CD4-positive, CD25-positive, alpha-beta regulatory T cell (primary cell): ENCODE measurements at places on chromosomes 5 and 9.

DNA sequence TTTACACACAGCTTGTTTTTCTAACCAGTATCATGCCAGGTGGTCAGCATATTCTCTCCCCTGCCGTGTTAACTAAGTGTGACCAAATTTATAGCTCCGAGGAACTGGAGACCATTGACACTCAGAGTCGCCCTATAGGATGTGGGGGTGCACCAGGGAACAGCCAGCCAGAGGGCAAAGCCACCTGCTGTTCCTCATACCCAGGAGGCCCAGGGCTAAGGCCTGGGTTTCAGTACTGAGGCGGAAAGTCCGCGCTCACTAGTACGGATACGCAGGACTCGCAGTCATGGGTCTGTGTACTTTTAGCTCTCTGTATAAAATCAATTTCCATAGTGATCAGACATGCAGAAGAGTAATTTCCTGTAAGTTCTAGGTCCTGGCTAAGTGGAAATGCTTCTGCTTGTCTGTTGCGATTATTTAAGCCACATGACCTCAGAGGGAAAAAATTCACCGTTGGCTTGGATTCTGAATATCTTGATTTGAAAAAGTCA lies 247.0 kb downstream of the AOPEP start:
- no peak for DNase-seq

GRCh38 chr5:2415678-2416077 lies 335.8 kb downstream of the IRX2 start:
- DNase-seq: no peak

- peak; percentile 85 for DNase-seq
These were observed 42.5 kb downstream of the SEMA4D start for GRCh38 chr9:89455356-89455824.

DNA sequence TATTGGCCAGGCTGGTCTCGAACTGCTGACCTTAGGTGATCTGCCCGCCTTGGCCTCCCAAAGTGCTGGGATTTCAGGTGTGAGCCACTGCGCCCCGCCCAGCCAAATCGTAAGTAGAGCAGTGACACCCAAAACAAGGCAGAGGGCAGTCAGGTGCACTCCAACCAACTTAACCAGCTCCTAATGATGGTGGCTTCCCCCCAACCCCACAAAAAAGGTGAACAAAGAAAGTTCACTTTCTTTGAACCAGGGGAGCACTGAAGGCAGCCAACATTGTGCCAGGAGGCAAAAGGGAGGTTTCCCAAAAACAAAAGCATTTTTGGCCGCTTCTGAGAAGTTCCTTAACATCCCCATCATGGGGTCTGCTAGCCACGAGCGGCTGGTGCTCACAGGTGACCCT lies 9.6 kb downstream of the GMCL2 start:
- no peak for DNase-seq

GRCh38 chr9:134303601-134304000 lies 22.7 kb upstream of the RXRA start:
- no peak for DNase-seq

GRCh38 chr9:128902351-128903078 lies 18.3 kb upstream of the PHYHD1 start:
- peak; percentile 90 for DNase-seq

- no peak for DNase-seq
These were observed 75.3 kb upstream of the OLFM1 start for GRCh38 chr9:135012166-135012565.

- no peak for DNase-seq
These were observed 3.9 kb upstream of the MAN1B1 start for GRCh38 chr9:137082925-137083290.

DNA sequence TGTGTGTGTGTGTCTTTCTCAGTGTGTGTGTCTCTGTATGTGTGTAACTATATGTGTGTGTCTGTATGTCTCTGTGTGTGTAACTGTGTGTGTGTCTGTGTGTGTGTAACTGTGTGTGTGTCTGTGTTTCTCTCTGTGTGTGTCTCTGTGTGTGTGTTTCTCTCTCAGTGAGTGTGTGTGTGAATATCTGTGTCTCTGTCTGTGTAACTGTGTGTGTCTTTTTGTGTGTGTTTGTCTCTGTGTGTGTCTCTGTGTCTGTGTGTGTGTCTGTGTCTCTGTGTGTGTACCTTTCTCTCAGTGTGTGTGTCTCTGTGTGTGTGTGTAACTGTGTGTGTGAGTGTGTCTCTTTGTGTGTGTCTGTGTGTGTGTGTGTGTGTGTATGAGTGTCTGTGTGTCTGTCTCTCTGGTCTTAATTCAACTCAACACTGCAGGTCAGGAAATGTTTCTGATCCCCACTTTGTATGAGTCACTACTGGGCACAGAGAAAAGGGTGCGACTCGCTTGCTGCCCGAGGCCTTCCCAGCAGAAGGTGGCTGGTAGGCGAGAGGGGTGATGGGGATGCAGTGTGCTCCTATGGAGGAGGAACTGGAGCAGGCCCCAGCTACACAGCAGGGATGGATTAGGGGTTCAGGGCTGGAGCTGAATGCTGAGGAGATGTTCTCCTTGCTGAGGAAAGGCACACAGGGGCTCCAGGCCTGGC lies 52.1 kb downstream of the NSG2 start:
- no peak for DNase-seq

DNA sequence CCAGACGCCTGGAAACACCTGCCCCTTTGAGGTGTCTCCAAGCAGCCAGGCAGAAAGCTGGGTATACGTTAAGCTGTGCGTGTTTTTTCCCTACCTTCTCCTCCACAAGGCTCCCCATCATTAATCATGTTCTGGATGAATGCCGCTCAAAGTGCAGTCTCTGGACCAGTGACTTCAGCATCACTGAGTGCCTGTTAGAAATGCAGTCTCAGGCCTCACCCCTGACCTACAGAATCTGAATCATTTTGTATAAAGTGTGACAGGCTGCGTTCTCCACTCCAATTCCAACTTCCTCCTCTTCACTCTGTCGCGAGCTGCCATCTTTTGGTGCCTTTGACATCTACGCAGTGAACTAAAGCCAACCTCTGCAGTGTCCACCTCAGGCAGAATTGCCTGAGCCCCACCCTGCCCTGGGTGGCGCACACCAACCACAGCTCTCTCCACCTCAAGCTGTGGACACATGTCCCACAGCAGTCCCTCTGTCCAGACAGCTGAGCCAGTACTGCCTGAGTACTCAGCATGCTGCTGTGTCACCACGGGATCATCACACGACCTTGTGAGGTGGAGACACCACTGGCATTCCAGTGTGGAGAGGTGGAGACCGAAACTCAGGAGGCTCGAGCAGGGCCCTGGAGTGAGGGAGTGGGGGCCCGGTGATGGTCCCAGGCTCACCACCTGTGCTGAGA lies 14.2 kb downstream of the PTPN3 start:
- DNase-seq: no peak

DNA sequence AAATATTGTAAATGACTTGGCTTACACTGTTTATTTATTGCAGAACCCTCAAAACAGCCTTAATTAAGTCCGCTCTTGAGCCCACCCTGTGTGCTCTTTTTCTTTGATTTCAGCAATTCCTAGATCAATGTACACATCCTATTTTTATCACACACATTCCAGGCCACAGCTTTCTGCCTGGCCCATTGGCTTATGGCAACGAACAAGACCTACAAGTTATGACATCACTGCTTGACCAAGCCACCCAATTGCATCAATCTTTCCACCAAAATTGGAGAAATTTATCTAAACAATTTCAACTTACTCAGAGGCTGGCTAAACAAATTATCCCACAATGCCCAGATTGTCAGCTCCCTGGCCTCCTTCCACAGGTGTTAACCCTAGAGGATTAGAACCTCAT lies 158.4 kb downstream of the CPLANE1 start:
- no peak for DNase-seq

DNA sequence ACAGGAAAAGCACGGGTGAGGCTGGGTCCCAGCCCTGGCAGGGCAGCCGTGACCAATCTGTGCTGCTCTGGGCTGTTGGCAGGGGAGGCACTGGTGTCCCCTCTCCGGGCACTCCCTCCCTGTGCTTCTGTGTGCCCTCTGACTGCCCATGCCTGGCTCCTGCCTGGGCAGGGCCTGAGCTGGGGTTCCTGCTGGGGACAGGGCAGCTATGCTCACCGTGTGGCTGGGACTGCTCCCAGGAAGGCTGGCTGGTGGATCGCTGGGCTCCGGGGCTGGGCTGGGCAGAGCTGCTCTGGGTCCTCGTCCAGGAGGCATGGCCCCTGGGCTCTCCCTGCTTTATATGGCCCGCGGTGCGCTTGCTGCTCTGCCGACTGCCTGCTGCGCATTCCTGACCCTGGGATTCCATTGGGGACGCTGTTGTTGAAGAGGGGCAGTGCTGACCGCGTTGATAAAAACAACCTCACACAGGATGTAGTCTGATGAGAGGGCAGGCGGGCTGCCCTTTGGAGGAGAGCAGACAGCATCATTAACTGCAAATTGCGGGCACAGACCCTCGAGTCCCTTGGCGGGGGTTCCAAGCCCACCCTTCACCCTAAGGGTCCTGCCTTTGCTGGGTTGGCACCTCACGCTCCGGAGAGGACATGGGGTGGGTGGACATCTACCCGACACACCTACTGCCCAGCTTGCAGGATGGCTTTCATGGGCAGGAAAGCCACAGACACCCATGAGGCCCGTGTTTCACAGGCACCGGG lies 955 bp downstream of the QRFP start:
- no peak for DNase-seq

DNA sequence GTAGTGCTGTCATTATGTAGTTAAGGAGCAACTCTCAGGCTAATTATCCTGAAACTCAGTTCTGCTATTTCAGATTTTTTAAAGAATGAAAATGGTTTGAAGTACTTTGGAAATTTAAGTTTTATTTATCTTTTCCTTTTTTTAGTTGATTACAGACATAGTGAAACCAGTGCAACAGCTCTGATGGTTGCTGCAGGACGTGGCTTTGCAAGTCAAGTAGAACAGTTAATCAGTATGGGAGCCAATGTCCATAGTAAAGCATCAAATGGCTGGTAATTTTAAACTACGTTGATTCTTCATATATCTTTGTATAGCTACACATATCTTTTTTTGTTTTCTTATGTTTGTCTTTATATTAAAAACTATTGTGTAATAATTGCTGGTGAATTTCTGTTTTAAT lies 34.9 kb downstream of the YTHDC2 start:
- DNase-seq: peak; percentile 16

DNA sequence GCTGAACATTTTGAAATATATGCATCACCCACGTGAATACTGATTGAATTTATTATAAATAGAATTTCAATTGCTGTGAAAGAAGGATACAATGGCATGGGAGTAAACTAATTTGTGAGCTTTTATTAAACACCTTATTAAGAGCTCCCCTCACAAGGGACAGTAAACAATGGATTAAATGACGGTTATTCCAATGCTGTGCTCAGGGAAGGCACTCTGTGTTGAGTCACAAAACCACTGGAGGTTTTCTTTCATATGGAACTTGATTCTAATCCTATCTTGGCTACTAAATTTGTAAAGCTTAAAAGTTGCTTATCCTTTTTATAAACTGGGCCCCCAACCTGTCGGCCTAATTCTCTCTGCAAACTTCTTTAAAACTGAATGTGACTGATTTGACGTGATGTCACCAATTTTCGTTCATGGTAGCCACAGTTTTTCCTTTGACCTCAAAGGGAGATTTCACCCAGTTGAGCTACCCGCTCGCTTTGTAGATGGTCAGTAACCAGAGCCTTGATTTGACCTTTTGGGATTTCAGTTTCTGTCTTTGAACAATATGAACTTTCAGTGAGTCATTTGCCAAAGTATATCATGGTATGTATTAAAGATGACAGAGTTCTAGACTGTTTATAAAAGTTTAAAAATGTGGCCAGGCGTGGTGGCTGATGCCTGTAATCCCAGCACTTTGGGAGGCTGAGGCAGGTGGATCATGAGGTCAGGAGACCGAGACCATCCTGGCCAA lies 61.3 kb upstream of the PIK3R1 start:
- DNase-seq: no peak

- no peak for DNase-seq
These were observed 11.1 kb upstream of the ORM1 start for GRCh38 chr9:114311571-114312512.
